Cardiac atrium fibroblast (primary cell): ENCODE measurements at places on chromosomes 2 and 18. TPM values are rescaled to one million over a fixed set of nuclear protein-coding genes. Genes with fewer than 3 reads are reported as not detected.

The EMX1 gene
- total RNA-seq = not detected in 2 replicates

The ST8SIA5 gene
- not detected in 2 replicates for total RNA-seq

The SNTG2 gene
- not detected in 2 replicates for total RNA-seq

The RBFA gene
- total RNA-seq = 24.9 and 28.0 TPM in 2 replicates

The HJURP gene
- 6.3 and 21.2 TPM in 2 replicates for total RNA-seq

The HOXD13 gene
- not detected in 2 replicates for total RNA-seq

The SH3RF3 gene
- total RNA-seq = 8.4 and 9.6 TPM in 2 replicates

The FBXO41 gene
- 1.8 and 1.9 TPM in 2 replicates for total RNA-seq

The ELOA2 gene
- total RNA-seq = not detected in 2 replicates

The NEU4 gene
- total RNA-seq = not detected in 2 replicates

The FOXD4L1 gene
- 0.16 TPM in 1 of 2 replicates, not detected in the other for total RNA-seq

The ARHGAP15 gene
- total RNA-seq = not detected in 2 replicates

The SLC9A2 gene
- not detected in 2 replicates for total RNA-seq

The RTKN gene
- total RNA-seq = 14.4 and 17.7 TPM in 2 replicates

The CAD gene
- 22.9 and 29.3 TPM in 2 replicates for total RNA-seq

The MCEE gene
- total RNA-seq = 12.8 and 17.3 TPM in 2 replicates

The ANKRD39 gene
- 9.7 and 20.7 TPM in 2 replicates for total RNA-seq

The TDRD15 gene
- total RNA-seq = not detected in 2 replicates

The ALPP gene
- not detected in 2 replicates for total RNA-seq

The ITM2C gene
- 151 and 170 TPM in 2 replicates for total RNA-seq

The LRP1B gene
- under 0.01 and 0.18 TPM in 2 replicates for total RNA-seq

The TUBA3E gene
- total RNA-seq = not detected in 2 replicates

The FBLN7 gene
- 1.1 and 10.8 TPM in 2 replicates for total RNA-seq

The GLI2 gene
- 4.7 and 6.6 TPM in 2 replicates for total RNA-seq

The ANKRD44 gene
- 5.2 and 7.6 TPM in 2 replicates for total RNA-seq

The TLX2 gene
- not detected in 2 replicates for total RNA-seq

The LOXHD1 gene
- total RNA-seq = not detected in 2 replicates

The UGT1A1 gene
- not detected in 2 replicates for total RNA-seq

The CRYGB gene
- total RNA-seq = not detected in 2 replicates

The GRHL1 gene
- total RNA-seq = 0.16 TPM in 1 of 2 replicates, not detected in the other

The NTSR2 gene
- not detected in 2 replicates for total RNA-seq

The NYAP2 gene
- total RNA-seq = not detected in 2 replicates

The MCM6 gene
- total RNA-seq = 9.9 and 15.1 TPM in 2 replicates

The SP140 gene
- total RNA-seq = not detected in 2 replicates

The DOCK10 gene
- total RNA-seq = 2.4 and 4.2 TPM in 2 replicates

The STK39 gene
- 10.4 and 15.9 TPM in 2 replicates for total RNA-seq

The MGAT4A gene
- 0.54 and 4.2 TPM in 2 replicates for total RNA-seq

The BOLL gene
- total RNA-seq = not detected in 2 replicates

The CNRIP1 gene
- total RNA-seq = 16.8 and 24.1 TPM in 2 replicates

The DSG4 gene
- total RNA-seq = not detected in 2 replicates

The SPHKAP gene
- total RNA-seq = not detected in 2 replicates

The ITPRIPL1 gene
- not detected in 2 replicates for total RNA-seq
